ENCODE measurements at places on chromosomes 4 and X. TPM values are rescaled to one million over a fixed set of nuclear protein-coding genes. Genes with fewer than 3 reads are reported as not detected.

Gene KDR
- total RNA-seq: 4.2 TPM

Gene OTC
- total RNA-seq: not detected

DNA sequence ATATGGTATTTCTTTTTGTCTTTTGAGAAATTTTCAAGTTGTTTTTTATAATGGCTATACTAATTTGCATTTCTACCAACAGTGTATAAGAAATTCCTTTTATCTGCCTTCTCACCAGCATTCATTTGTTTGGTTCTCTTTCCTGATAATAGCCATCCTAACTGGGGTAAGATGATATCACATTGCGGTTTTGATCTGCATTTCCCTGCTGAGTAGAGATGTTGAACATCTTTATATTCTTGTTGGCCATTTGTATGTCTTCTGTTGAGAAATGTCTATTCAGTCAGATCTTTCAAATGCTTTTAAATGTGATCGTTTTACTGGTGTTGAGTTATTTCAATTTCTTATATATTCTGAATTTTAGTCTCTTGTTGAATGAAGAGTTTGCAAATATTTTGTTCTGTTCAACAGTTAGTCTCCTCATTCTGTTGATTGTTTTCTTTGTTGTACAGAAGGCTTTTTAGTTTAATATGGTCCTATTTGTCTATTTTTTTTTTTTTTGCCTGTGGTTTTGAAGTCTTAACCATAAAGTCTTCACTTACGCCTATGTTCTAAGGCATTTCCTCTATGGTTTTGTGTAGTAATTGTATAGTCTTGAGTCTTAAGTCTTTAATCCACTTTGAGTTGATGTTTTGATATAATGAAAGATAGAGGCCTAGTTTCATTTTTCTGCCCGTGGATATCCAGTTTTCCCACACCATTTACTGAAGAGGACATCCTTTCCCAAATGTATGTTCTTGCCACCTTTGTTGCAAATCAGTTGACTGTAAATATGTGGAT, 1566.9 kb downstream of the STIM2 start:
- no peak for ATAC-seq

- peak; percentile 65 for ATAC-seq
Measured at GRCh38 chr4:3010998-3011397, 47.6 kb downstream of the GRK4 start.
